Astrocyte of the spinal cord (primary cell): ENCODE measurements at places on chromosomes 1 and 21.

DNA sequence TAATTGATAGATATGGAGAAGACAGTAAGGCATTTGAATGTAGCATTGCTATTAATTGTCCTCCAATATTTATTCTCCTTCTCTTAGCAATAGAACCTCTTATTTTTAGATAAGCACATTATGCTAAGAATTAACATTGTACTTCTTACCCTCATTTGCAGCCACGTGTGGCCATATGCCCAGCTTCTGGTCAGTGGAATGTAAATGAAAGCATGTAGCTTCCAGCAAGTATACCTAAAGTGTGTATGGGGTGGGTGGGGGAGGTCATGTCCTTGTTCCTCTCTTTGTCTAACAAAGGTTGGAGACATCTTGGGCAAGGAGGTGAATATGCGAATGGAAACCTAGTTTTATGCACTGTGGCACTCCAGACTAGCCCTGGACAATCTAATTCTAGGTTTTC is 133.6 kb upstream of the HMCN1 start:
- DNase-seq: no peak

- no peak for DNase-seq
These were observed 23.2 kb downstream of the HAX1 start for GRCh38 chr1:154295408-154296235.

DNA sequence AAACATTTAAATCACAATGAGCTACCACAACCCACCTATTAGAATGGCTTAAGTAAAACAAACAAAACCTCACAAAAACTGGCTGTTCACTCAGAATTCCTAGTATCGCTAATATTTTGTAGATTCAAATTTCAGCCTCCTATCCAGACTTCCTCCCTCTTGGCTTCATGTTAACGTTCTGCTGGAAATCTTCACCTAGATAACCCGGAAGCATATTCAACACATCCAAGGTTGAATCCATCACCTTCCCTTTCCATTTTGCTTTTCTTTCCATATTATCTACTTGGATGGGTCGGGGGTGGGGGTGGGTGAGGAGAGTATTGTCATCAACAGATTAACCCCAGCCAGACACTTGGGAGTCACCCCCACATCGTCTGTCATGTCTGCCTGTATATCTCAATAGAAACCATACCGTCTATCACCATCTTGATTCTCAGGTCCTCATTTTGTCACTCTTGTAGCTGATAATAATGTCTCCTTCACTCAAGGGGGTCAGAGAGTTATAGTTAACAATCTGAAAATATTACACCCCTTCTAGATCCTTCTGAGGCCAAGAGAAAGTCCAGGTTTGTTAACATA is 1.7 kb upstream of the DPH5 start:
- no peak for DNase-seq

- no peak for DNase-seq
These were observed 10.5 kb upstream of the TAF1A start for GRCh38 chr1:222600281-222600680.

- no peak for DNase-seq
These were observed 9.6 kb downstream of the SH3BGR start for GRCh38 chr21:39461419-39461818.

- DNase-seq: no peak
These were observed 53.8 kb upstream of the PTGFR start for GRCh38 chr1:78436961-78437360.

DNA sequence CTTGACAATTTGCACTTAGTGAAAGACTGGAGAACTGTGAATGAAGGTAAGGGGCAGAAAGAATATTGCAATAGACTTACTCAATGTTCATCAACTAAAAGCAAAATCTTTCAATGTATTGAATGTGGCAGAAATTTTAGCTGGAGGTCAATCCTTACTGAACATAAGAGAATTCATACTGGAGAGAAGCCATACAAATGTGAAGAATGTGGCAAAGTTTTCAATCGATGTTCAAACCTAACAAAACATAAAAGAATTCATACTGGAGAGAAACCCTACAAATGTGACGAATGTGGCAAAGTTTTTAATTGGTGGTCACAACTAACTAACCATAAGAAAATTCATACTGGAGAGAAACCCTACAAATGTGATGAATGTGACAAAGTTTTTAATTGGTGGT is 80.7 kb downstream of the JMJD4 start:
- peak; percentile 14 for DNase-seq

DNA sequence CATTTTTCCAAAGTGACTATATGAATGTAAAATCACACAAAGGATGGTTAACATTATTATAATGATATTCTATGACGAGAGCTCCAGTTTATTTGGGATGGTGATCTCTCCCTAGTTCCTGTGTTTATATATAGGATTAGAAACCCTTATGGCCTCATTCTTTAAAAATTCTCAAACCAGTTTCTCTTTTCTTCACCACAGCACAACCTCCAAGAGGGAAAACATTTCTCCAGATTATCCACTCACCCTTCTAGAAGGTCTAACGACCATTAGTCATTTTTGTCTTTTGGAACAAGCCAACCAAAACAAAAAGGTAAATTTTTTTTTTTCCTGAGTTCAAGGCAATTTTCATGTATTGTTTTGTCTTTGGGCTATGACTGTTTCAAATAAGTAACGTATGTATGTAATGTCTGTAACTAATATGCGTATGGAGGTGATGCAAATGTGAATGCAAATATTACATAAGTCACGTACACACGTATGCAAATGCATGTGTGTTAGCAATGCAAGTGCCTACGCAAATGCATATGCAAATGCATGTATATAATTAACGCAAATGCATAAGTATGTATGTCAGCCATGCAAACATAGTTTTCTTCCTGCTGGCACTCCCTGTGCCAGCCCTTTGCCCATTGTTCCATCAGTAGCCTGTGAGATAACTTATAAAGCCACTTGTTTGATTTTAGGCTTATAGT is 72.5 kb upstream of the MORC3 start:
- peak; percentile 47 for DNase-seq

DNA sequence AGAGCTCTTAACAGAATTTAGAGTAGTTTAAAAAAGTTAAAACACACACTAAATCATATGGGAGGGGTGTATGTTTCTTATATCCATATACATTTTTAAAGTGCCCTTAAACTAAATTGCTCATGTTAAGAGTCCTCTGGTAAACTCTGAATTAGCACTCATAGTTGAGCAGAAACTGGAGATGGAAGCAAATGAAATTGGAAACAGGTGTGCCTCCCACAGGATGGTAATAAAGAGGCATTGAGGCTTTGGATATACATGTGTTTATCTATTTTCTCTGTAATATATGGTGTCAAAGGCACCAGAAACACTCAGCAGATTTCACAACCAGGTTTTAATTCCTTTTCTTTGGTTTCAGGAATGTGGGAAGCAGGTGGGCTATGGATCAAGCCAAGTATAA is 188.6 kb downstream of the HS2ST1 start:
- DNase-seq: no peak

DNA sequence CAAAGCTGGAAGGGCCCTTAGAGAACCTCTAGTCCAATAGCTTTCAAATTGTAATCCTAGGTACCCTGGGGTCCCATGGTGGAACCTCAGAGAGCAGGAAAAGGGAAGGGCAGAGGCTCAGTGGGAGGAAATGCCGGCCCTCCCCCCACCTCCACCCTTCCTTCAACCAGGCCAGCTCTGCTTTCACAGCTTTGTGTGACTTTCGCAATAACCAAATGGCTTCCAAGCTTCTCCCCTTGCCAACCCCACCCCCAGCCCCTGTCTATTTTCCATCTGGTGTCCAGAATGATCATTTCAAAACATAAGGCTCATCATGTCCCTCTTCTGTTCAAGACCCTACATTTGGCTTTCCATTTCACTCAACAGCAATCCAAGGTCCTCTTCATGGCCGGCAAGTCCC is 74.4 kb downstream of the CD58 start:
- no peak for DNase-seq

DNA sequence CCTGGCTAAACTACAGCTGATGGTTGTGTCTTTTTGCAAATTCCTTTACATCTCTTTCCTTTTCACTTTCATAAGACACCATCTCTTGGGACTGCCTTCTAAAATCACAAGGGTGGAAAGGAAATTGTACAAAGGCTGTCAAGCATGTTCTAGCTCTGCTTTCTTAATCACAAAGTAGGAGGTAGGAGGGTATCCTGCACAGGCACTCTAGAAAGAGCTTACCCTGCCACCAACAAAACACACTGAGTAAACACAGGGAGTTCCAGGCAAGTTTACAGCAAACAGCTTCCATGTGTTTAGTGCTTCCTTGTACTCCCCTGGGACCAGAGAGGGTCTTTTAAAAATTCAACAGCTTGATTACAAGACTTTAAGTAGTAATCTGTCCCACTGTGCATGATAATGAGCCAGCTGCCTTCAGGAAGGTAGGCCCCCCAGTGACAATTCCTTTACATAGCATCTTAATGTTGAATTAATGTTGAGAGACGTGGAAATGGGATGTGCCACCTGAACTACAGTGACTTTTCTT is 2.4 kb downstream of the PLPP3 start:
- peak; percentile 64 for DNase-seq

DNA sequence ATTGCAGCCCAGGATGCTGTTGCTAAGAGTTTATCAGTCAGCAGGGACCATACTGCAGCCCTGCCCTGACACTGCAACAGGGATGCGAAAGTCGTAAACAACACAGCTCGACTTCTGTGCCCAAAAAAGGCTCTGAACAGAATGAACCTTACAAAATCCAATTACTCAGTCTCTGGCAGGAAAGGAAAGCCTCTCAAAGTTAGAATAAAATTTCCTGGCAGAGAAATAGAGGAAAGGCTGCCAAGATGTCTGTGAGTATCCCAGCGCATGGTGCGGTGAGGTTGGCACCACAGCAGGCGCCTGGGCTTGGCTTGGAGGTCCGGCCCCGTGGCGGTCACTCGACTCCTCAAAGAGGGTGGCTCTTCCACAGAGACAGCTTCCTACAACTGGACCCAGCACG is 185.8 kb downstream of the PCP4 start:
- peak; percentile 43 for DNase-seq

DNA sequence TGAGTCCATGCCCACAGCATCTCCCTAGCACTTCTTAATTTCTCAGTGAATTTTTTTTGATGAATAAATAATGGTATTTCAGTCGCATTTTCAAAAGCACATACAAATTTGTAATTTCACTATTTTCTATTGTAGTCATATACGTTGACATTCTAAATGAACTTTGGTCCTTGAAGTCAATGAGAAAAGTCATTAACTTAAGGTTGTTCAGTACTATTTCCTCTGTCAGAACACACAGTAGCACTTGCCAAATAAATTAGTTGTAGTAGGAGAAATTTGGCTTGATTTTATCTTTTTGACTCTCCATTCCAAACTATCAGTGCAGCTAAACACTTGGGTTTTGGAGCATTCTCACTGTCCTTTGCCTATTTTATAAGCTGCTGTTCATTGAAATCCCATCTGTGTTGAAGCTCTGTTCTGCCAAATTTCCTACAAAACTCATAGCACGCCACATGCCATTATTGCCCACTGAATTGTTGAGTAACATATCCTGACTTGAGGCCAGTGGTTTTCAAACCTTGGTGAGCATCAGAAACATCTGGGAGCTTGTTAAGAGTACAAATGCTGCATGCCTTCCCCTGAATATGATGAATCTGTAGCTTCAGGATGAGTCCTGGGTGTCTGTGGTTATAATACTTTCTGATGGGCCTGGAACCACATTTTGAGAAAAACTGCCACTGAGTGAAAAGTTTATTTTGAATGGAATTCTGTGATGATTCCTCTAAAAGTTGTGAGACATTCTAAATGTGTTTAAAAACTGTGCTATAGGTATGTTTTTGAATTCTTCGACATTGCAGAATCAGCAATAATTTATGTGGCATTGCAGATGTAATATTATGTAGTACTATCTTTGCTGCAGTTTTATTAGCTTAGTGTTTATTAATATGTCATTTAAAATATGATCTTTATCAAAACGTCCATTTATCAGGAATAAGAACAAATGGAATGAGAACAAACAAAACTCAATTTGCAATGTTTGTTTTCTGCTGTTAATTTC is 78.9 kb downstream of the DNM3 start:
- DNase-seq: no peak

DNA sequence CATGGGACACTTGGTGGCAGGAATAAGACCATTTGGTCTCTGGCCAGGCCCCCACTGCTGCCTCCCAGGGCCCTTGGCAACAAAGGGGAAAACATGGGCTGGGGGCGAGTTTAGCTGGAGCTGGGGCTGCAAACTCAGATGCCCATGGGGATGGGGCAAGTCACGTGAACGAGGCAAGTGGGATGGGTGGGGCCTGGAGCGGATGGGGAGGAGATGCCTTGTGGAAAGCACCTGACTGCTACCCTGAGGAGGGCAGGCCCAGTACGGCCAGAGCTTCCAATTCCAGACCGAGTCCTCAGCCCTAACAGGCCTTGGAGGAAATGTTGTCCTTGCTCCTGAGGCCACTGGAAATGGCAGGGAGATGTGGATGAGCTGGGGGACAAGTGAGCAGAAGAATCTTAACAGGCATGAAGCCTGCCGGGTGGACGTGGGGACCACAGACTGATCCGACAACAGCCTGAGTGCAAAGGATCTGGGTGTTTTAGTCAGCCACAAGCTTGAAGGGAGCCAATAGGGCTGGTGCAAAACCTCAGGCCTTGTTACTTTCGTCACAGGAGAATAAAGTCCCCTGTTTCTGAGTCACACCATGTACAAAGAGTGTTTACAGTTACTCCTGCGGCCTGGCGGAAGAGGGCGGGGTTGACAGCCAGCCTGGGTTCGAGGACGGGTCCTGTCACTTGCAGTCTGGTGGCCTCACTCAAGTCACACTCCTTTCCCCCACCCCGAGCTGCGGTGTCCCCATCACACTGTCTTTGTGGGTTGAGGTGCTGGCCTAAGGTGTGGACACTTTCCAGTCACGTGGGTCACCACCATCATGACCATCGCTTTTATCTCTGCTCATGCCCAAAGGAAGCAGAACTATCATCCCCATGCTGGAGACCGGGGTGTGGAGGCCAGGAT is 19.1 kb downstream of the RUNX3 start:
- peak; percentile 55 for DNase-seq

DNA sequence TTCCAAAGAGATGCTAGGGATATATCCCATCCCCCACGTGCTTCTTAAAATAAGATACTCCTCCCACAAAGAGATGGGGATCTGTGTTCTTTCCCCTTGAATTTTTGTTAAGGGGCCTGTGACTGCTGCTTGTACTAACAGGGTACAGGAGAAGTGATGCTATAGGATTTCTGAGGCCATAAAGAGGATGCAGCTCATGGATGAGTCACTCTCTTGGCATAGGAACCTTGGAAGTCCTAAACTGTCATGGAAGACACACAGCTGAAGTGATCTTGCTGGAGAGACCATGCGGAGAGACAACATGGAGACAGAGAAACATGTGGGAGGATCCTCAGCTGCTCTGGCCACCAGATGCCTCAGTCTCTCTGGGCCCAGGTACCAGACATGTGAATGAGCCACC is 157.2 kb downstream of the S1PR1 start:
- DNase-seq: no peak

- DNase-seq: no peak
These were observed 6.4 kb downstream of the MAP3K6 start for GRCh38 chr1:27360159-27361043.
